RPMI7951 (cell line): ENCODE measurements at places on chromosomes 1 and 21. TPM values are rescaled to one million over a fixed set of nuclear protein-coding genes. Genes with fewer than 3 reads are reported as not detected.

GRCh38 chr1:180548686-180549317, 10.0 kb upstream of the OVAAL start:
- no peak for DNase-seq

- DNase-seq, result peak; percentile 57
These were observed 96.7 kb downstream of the DYRK1A start for GRCh38 chr21:37463083-37463801.

DNA sequence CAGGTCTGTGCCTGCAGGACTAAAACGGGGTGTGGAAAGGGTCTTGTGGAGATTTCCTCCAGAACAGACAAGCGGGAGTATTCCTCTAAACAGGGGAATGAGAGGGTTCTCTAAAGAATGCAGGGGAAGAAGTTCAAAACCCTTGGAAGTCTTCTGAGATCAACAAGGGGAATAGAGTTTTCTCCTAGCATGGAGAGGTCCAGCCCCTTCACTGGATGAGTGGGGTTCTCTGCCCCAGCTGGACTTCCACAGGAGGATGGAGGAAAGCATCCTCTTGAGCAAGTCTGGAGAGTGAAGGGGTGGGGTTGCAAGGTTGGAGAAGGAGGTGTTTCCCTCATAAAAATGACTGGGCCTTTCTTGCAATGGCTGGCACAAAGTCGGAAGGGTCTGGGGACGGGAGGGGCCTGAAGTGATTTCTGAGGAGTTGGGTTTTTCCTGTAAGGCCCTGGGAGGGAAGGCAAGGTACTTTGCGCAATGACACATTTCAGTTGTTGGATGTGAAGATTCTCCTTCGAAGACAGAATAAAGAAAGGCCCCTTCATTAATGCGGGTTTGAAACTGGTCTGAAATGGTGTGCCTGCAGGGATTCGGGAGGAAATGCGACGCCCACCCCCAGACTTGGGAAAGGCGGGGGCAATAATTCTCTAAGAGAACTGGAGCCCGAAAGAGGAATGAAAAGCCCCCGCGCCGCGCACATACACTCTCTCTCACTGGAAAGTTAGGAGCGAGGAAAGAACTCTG, 884 bp downstream of the SPATA6 start:
- peak; percentile 10 for DNase-seq

GRCh38 chr1:20896826-20897225, 109.7 kb upstream of the HP1BP3 start:
- no peak for DNase-seq

DNA sequence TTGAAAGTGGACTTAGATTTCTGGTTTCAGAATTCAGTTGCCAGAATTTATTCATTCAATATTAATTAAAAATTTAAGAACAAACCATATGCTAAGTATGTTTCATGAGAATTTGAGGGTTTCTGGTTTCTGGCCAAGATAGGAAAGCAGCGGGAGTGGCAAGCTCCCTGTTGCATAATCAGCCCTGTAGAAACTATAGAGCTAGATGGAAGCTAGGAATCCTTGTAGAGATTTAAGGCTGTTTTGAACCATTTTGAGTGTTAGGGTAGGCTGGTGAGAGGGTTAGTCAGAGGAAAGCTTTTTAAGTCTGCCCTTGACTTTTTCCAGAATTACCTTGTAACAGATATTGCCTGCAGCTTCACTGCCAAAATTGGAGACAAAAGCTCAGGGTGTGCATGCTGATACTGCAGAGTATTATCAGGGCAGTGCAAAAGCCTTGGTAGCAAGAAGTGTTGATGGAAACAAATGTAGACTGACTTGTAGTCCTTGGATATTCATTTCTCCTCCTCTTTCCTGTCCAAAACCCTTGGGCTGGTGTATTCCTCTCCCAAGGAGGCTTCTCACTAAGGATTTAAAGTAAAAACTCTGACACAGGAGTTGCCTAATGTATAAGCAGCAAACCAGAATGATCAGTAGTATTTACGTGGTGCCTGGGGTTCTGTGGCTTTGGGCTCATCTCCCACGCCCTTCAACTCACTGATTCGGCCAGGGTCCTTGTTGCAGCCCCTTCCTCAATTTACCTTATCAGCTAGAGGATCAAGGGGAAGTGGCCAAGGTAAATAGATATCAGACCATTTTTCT, 12.6 kb upstream of the GIPC2 start:
- no peak for DNase-seq

GRCh38 chr1:174406421-174406820, 41.3 kb upstream of the GPR52 start:
- no peak for DNase-seq

DNA sequence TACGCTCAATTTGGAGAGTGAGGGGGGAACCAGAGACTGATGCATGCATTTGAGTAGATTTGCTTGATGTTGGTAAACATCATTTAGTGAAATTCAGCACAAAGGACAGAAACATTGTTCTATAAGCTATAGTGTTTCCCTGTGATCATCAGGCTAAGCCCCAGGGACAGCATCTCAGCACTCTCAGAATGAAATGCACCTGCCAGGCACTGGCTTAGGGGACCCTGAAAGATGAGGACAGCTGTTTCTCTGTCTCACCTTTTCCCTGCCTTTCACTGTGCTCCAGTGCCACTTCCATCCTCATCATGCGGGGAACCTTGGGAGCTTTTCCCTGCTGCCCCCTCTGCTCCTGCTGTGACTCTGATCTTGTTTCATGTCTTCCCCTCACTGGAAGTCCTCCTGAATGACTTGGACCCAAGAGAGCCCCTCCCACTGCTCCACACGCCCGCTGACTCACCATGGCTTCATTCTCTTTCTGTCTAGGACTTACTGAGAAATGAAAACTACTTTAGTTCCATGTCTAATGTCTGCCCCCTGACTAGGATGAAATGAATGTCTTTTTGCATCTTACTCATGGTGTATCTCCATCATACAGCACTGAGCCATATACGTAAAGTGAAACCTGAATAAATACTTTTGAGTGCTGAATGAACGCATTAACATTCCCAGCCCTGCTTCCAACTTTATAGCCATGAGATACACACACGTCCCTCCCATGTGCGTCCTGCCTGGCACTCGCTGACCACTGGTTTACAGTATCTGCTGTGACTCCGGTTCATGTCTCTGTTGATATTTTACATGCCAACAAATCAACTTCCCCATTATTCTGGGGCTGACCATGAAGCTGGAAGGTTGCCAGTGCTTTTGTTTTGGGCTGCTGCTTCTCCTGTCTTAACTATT, 182.0 kb downstream of the PCP4 start:
- no peak for DNase-seq

DNA sequence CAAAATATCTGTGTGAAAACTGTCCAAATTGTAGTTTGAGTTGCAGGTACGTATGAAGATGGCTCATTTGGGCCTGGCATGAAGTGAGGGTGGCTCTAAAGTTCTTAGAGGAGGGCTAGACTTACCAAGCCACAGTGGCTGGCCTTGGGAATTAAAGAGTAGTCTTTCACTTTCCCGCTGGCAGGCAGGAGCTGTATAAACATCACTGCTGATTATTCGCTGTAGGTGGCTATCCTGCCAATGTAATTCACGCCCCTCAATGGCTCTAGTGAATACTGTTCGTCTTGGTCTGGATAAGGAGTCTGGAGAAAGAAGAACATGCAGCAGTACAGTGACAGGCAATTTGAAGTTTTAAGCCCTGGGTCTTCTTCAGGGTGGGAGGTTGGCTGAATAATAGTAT, 31.0 kb downstream of the UROD start:
- DNase-seq, result no peak

GRCh38 chr1:152884966-152885624, 7.0 kb downstream of the SMCP start:
- peak; percentile 29 for DNase-seq

- DNase-seq, result no peak
These were observed 271.7 kb downstream of the NPHP4 start for GRCh38 chr1:5720484-5720883.

- no peak for DNase-seq
These were observed 12.4 kb downstream of the HYI start for GRCh38 chr1:43441166-43441893.

DNA sequence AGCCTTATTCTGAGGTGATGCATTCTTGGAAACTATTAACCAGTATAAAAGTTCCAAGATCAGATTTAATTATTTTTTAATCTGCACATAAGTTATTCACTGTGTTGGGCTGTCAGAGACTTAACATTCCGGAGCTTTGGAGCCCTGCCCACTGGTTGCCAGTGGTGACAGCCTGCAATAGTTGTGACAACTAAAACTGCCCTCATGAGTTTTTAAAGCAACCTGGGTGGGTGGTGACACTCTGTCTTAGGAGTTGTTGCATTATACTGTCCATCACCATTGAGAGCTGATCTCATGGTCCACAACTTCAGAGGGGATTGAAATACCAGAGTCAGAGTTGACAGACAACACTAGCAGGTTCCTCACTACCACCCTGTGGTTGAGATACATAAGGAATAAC, 653.9 kb upstream of the USP24 start:
- peak; percentile 24 for DNase-seq

GRCh38 chr1:145889722-145890121, 4.1 kb upstream of the ANKRD35 start:
- DNase-seq, result no peak

DNA sequence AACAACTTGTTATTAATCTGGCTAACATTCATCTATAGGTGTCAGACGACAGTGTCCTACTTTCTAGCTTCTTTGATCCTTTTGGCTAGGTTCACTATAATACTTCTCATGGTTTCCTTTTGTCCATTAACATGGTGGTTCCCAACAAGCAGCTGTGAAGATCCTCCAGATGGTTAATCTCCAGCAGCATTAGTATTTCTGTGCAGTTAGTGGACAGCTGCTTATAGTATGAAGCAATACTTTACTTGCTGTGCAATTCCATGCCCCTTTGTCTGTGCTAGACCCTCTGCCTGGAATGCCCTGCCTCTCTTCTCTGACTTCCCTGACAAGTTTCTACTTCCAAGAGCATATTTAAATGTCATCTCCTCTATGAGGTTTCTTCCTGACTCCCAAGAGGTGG, 41.7 kb upstream of the ARHGAP29 start:
- no peak for DNase-seq

DNA sequence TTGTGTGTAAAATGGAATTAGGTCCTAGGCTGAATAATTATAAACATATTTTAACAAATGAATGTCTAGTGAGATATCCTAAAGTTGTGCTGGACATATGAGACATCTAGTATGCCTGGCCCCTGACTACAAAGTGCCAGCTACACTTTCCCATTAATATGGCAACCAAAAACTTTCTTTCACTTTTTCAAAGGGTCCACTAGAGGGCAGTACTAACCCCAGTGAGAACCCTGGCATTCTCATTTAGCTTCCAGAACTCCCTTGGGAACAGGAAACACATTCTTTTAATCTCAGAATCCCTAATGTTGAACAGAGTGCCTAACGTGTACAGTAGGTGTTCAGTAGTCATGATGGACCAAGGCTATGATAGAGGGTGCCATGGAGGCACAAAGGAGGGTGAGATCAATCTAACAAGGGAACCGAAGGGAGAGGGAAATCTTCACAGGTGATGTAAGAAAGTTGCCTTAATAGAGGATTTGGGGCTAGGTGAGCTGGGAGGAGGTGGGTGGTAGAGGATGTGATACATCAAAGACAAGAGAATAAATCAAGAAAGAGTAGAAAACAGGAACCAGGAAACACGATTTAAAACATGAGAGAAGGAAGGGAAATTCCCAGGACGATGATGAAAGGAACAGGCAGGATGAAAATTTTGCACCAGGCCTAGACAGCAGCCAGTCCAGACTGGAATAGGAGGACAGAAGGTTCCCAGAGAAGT, 41.6 kb downstream of the NSL1 start:
- peak; percentile 65 for DNase-seq

DNA sequence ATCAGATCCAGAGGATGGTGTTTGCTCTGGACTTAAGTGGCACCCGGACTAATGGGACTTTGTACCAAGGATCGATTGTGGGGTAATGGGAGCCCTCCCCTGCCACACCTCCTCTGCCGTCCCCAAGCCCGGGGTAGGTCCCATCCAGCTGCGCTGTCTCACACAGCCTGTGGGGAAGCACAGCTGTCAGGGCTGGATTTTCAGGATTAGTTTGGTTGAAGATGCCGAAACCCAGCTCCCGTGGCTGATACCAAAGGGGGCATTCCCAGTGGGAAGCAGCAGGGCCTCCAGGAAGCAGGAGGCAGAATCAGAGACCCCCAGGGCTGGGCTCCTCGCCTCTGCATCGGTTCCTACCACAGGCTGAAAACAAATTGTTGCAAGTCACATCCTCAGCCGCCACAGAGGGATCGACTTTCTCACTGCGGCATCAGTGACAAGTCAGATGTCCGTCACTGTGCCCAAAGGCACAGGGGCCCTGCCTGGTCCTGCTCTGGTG, 59.7 kb downstream of the MATN1 start:
- DNase-seq, result no peak

DNA sequence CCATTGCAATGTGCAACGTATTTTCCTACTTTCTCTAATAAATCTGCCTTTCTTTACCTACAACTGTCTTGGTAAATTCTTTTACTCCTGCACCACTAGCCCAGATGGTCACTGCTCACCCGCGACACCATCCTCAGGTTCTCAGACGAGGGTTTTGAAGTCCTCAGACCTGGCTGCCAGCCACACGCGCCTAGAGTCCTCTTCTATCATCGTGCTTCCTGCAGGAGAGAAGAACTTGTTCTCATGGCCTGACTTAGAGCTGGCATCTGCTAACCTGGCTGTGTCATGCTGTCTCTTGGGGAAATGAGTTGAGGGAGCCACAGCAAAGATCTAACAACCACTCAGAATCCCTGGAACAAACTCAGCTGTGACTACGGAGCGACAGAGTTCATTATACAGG, 30.3 kb upstream of the PGBD5 start:
- DNase-seq, result no peak

DNA sequence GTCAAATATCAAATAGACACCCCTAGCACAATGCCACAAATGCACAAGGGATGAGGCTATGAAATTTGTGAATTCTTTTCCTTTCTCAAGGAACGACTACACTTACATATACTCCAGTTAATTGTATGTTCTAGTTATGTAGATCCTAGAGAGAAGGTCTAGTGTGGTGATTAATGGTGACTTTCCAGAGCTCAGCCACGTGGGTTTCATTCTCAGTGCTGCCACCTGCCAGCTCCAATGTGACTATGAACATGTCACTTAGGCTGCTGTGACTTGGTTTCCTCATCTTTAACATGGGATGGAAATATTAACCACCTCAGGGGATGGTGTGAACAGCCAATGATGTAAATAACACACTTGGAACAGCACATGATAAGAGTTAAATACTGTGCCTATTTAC, 138.3 kb downstream of the APP start:
- DNase-seq, result no peak

- DNase-seq, result no peak
These were observed 290.3 kb upstream of the NRIP1 start for GRCh38 chr21:15355066-15355465.

Gene TEX38
- total RNA-seq, result not detected in 2 replicates

Gene LRRC39
- 0.60 and 1.1 TPM in 2 replicates for total RNA-seq

Gene RUNX3
- 9.5 and 10.4 TPM in 2 replicates for total RNA-seq

Gene HCRTR1
- not detected in 2 replicates for total RNA-seq

Gene CCDC27
- total RNA-seq, result not detected in 2 replicates

Gene SHISA4
- 22.3 and 30.4 TPM in 2 replicates for total RNA-seq
